D721Med (cell line): ENCODE measurements at places on chromosomes 1 and 21.

GRCh38 chr1:25770541-25771220 lies 29.3 kb upstream of the SELENON start:
- no peak for DNase-seq

DNA sequence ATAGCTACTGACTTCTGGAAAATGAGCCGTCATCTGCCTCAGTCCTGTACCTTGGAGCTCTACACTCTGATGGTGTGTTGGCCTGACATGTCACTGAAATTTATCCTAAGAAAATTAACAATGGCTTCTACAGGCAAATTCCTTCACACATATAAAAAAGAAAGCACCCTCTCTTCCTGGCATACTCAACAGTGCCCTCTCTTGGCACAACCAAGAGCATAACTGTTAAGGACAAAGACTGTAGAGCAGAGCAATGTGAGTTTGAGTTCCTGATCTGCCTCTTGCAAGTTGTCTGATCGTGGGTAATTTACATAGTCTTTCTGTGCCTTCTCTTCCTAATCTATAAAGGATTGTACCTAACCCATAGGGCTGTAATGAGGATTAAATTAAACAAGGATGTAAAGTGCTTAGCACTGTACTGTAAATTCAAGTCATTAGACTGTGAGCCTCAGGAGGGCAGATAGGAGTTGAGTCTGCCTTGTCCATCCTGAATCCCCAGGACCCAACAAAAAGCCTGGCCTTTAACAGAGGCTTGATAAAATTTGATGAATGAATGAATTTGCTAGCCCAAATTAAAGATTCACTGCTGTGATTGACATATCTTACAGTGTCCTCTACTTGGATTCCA lies 83.5 kb downstream of the SYF2 start:
- no peak for DNase-seq

DNA sequence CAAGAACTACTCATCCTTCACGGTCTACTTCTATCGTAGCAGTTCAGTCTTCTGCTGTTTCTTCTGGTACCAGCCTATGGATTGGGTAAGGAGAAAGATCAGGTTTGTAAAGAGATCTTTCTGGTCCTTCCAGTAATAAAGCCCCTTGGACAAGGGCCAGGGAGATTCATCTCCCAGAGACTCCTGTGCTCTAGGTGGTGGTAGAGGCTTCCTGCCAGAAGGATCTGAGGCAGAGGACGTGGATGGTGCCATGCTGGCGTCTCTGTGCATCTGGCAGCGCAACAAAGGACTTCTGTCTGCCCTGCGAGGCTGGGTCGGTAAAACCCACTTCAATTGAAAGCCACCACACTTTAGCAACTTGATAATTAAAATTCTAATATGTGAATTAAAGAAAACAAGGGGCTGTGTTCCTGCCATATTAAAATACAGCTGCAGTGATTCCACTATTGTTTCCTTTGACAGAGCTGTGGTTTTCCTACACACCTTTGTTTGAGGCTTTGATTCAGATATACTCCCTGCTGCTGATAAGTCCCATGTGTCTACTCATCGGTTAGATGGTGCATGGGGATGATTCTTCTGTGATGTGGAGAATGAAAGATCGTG lies 73.6 kb downstream of the ROR1 start:
- DNase-seq, result no peak

- DNase-seq, result no peak
Observed at GRCh38 chr21:41692185-41692565, 74.7 kb downstream of the RIPK4 start.
